ENCODE measurements at places on chromosomes 6 and 20.

- DNase-seq, result no peak
Measured at GRCh38 chr6:70524721-70525286, 41.9 kb upstream of the SDHAF4 start.

DNA sequence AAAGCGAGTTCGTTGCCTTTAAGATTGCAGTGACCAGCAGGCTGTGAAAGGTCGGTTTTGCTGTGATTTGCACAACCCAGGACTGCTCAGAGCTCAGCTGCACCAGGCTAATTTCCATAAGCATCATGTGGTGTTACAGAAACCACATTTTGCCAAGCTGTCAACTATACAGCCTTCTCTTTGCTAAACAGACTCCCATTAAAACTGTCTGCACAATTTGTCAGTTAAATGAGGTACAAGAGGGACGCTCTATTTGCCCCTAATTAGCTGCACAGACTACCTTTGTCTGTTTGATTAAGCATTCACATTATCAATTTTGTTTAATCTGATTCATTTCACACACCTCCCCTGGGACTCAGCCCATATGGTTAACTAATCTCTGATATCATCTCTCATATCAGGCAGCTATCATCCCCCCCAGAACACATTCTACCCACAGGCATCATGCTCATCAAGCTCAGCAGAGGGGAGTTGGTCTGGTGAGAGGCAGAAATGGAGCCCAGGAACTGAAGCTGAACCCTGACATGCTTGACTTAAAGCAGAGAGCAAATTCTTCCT, 62.1 kb downstream of the OLIG3 start:
- no peak for DNase-seq

DNA sequence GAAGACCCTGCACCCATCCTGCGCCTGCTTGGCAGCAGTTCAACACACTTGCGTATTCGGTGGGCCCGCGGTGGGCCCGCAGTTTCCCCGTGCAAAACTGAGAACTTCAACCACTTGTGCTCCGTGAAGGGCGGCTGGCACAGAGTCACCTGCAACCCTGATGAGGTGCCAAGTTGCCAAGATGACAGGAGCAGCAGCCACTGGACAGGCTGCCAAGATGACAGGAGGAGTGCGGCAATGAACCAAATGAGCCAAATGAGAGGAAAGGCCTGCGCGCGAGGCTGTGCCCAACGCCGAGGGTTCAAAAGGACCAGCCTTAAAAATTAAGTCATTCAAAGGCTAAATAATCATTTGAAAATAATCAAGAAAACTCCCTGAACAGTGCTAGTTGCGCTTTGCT, 20.1 kb downstream of the DIDO1 start:
- DNase-seq, result no peak

DNA sequence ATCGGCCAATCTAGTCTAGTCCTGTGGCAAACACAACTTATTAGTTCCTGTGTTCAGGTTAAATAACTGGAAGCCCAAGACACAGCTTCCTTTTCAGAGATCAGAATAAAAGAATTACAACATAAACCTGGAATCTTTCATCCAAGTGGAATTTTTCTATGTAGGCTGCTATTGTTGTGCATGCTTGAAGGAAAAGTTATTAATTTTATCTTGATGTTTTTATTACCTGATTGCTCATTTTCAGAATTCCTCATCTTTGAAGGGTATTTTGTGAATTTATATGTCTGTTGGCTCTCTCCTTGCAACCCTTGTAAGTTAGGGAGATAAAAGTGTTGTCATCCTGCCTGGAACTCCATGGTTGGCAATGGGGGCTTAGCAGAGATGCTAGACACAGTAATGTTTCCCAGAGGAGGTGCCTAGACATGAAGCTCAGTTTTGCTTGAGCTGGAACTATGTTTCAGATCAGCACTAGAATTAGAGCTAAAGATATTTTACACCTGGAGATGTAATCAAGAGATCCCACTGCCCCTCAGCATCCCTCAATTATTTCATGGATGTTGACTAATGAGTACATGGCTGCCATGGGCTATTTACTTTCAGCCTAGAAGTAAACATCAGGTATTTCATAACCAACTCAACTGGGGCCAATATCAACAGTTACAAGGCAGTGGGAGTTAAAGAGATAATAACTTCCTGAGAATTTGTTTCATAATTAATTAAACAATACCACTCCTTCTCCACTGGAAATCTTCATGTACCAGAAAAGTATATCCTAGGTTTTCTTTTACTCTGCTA, 367.0 kb upstream of the MARCKS start:
- DNase-seq, result no peak

GRCh38 chr6:32713241-32713640, 27.9 kb upstream of the HLA-DQA2 start:
- no peak for DNase-seq

DNA sequence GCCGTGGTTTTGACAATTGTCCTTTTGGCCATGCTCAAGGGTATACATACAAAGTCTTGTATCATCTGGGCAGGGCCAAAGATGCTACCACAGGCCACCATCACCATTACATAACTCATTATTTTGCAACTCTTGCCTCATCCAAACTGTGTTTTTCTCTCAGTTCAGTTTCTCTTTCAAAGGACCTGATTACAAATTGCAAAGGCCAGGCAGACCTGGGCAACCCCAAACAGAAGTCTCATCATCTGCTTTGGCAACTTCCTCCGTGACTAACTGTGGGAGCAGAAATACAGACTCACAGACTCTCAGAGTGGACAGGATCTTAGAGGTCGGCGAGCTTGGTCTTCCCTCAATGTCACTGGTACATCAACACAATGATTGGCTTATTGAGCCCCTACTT, 117.8 kb upstream of the NEDD9 start:
- DNase-seq, result no peak

GRCh38 chr6:144898052-144898689, 613.0 kb downstream of the UTRN start:
- no peak for DNase-seq

GRCh38 chr6:160088069-160088783, 33.4 kb upstream of the SLC22A1 start:
- no peak for DNase-seq

GRCh38 chr6:143767433-143767832, 75.7 kb upstream of the LTV1 start:
- DNase-seq, result no peak

DNA sequence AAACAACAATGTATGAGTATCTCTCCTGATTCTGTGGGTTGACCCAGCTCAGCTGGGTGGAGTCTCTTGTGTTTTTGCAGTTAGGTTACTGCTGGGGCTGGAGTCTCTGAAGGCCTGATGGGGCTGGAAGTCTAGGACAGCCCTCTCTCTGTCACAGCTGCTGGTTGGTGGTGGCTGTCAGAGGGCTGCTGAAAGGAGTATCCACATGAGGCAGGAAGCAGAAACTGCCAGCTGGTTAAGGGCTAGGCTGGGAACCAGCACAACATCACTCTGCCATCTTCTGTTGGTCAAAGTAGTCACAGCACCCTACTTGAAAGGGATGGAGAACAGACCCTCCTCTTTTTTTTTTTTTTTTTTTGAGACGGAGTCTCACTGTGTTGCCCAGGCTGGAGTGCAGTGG, 10.0 kb upstream of the PACSIN1 start:
- DNase-seq, result no peak

- no peak for DNase-seq
Measured at GRCh38 chr6:48084201-48084600, 26.8 kb downstream of the PTCHD4 start.

DNA sequence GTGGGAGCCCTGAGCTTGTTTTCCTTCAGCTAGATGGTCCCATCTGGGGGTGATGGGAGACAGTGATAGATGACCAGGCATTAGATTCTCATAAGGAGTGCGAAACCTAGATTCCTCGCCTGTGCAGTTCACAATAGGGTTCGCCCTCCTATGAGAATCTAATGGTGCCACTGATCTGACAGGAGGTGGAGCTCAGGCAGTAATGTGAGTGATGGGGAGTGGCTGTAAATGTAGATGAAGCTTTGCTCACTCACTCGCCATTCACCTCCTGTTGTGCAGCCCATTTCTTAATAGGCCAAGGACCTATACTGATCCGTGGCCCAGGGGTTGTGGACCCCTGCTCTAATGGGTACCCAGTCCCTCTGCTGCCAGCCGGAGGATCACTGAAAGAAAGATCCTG, 20.7 kb upstream of the KCNB1 start:
- DNase-seq, result no peak

GRCh38 chr20:4985658-4986057, 15.7 kb downstream of the SLC23A2 start:
- no peak for DNase-seq

GRCh38 chr20:57991211-57991881, 237.1 kb downstream of the ANKRD60 start:
- DNase-seq, result no peak

- no peak for DNase-seq
Measured at GRCh38 chr6:102216232-102216631, 822.7 kb downstream of the GRIK2 start.

GRCh38 chr20:38804682-38805501, 605 bp upstream of the PPP1R16B start:
- peak; percentile 27 for DNase-seq

DNA sequence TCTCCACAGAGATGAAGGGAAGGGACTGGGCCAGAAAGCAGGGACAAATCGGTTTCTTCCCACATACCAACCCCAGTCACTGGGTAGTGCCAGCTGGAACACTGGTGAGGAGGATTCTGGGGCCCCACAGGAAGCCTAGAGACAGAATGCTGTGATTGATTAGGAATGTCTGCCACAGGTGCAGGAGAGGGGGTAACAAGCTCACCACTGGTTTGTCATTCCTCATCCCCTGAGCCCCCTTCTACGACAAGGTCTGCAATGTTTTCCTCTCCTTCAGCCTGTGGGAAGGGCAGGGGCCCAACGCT, 89.8 kb downstream of the PREX1 start:
- DNase-seq, result no peak

DNA sequence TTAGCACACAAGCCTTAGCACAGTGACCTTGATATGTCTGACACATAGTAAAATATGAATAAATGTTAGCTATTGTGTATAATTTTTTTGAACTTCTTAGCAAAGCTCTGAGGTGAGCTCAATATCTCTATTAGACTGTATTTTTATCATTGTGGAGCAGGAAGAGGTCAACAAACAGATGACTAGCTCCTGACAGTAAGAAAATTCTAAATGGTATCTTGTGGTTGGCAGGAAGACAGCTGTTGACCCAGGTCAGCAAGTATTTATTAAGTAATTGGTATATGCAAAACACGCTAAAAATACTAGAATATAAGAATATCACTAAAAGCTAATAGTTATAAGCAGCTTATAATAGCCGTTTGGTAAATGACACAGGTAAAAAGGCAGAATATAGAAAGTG, 77.5 kb upstream of the MARCKS start:
- DNase-seq, result no peak

DNA sequence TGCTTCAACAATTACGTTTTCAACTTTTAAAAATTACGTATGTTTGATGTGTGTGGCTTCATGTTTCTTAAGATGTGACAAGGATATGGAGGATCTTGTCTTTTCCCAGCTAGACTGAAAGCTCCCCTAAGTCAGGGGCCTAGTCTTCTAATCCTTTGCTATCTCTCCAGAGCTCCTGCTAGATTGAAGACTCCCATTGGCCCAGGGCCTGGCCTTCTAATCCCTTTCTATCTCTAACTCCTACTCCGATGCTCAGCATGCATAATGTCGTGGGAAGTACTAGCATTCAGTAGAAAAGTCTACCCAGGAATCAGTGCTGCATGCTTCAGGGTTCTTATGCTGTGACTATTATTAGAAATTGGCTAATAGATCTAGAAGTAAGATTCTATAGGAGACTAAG, 144.8 kb upstream of the SUPT3H start:
- DNase-seq, result no peak

- no peak for DNase-seq
Measured at GRCh38 chr6:111990214-111990613, 63.7 kb upstream of the CCN6 start.

DNA sequence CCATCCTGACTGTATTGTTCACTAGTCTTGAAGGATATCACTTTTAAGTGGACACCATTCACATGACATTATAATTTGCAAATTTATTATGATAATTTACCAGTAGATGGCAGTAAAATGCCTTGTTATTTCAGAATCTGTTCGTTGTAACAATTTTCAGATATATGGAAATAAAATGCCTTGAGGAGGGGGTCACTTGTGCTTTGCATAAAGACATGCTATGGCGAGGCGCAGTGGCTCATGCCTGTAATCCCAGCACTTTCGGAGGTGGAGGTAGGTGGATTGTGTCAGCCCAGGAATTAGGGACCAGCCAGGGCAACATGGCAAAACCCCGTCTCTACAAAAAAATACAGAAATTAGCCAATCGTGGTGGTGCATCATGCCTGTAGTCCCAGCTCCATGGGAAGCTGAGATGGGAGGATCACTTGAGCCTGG, 9.0 kb upstream of the NCOA6 start:
- no peak for DNase-seq

DNA sequence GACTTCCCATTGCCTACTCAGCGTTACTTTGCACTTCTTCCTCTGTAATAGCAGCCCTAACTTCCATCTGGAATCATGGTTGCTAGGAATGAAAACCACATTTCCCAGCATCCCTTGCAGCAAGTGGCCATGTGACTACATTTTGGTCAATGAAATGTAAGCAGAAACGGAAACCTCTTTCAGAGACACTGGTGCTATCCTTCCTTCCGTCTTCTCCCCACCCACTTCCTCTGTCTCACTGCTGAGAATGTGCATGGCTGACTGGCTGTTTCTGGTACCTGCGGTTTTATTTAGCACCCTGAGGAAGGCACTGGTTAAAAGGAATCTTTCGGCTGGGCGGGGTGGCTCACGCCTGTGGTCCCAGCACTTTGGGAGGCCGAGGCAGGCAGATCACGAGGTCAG, 107.4 kb downstream of the SCML4 start:
- peak; percentile 43 for DNase-seq

GRCh38 chr6:147741389-147741788, 232.9 kb downstream of the SAMD5 start:
- DNase-seq, result no peak

- DNase-seq, result no peak
Measured at GRCh38 chr6:16063580-16063979, 65.3 kb upstream of the MYLIP start.

DNA sequence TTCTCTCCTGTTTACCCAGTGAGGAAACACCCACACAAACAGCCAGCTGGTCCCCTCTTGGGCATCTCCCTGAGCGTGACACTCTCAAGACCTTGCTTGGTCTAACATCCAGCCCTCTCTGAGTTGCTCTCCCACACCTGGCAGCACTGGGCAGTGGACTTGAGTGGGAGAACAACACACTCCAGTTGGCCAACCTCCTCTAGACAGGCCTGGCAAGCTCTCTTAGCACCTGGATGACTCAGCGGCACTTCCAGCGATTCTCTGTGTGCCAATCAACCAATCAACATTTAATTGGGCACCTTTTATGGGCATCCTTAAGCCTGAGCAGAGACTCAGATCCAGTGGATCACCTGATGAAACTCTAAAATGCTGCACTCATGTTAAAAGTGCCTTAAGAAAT, 76.6 kb upstream of the QKI start:
- DNase-seq, result no peak

DNA sequence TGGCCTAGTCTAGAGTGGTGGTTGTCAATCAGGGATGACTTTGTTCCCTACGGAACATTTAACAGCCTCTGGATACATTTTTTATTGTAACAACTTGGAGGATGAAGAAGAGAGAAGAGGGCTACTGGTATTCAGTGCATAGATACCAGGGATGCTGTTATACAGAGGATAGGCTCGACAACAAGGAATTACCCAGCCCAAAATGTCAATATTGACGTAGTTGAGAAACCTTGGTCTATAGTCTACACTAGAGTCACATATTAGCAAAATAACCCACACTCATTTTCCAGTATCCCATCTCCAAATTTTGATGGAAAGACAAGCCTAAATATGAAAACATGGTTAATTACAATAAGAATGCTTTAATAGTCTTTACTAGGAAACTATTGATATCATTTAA, 195.1 kb downstream of the PKHD1 start:
- no peak for DNase-seq

GRCh38 chr6:168039301-168039700, 39.7 kb downstream of the FRMD1 start:
- DNase-seq, result no peak

Measured in activated CD8-positive, alpha-beta memory T cell treated with anti-CD3 and anti-CD28 coated beads for 48 hours (primary cell).